ENCODE measurements at places on chromosomes 2 and 18. TPM values are rescaled to one million over a fixed set of nuclear protein-coding genes. Genes with fewer than 3 reads are reported as not detected.
A peak's percentile ranks its signal among the peaks of the same experiment; 100 is the strongest.

GRCh38 chr2:232385660-232386489 lies 7.3 kb downstream of the ALPP start:
- peak; percentile 94 for DNase-seq

Gene OSBPL6
- 0.03 TPM for total RNA-seq

- no peak for DNase-seq
Measured at GRCh38 chr2:64565949-64566710, 42.0 kb downstream of the AFTPH start.

- DNase-seq: no peak
Measured at GRCh38 chr2:136131484-136131960, 13.6 kb upstream of the CXCR4 start.

- DNase-seq: no peak
Measured at GRCh38 chr18:23578891-23579653, 7.2 kb downstream of the NPC1 start.

DNA sequence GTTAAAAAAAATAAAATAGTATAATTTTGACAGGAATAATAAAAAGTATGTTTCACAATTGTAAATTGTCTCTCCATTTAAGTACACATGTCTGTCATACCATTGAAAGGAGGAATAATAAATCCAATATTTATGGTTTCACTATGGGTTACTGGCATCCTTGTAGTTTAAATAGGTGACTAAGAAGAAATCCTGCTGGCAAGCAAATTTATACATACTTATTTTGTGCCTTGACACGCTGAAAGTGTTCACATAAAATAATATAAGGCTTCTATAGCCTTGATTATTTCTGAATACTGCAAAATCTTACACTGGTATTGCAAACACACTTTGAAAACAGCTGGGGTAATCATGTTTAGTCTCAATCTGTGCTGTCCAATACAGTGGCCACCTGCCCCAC lies 138.3 kb upstream of the ETAA1 start:
- DNase-seq: no peak

Data from SJSA1 (cell line).